ENCODE measurements at places on chromosomes 6 and 20. TPM values are rescaled to one million over a fixed set of nuclear protein-coding genes. Genes with fewer than 3 reads are reported as not detected.

TRIM40 gene
- polyA plus RNA-seq = not detected

SCUBE3 gene
- 44.7 TPM for polyA plus RNA-seq

ID1 gene
- polyA plus RNA-seq = 230 TPM

TMEM74B gene
- polyA plus RNA-seq = 6.5 TPM

FERMT1 gene
- 6.0 TPM for polyA plus RNA-seq

TMC2 gene
- polyA plus RNA-seq = 0.34 TPM

C20orf202 gene
- polyA plus RNA-seq = 0.41 TPM

MEP1A gene
- not detected for polyA plus RNA-seq

PAK1IP1 gene
- polyA plus RNA-seq = 19.3 TPM

BHLHE23 gene
- polyA plus RNA-seq = not detected

SULF2 gene
- polyA plus RNA-seq = 69.8 TPM

PPP1R14C gene
- 22.9 TPM for polyA plus RNA-seq

IRF4 gene
- polyA plus RNA-seq = 0.55 TPM

AVP gene
- 0.34 TPM for polyA plus RNA-seq

HAO1 gene
- polyA plus RNA-seq = not detected

ISM1 gene
- 4.4 TPM for polyA plus RNA-seq

PSORS1C1 gene
- polyA plus RNA-seq = 0.36 TPM

GRCh38 chr6:111843347-111844147 lies 29.7 kb downstream of the FYN start:
- DNase-seq = no peak

- DNase-seq = no peak
Measured at GRCh38 chr6:13787137-13787536, 27.2 kb downstream of the MCUR1 start.

DNA sequence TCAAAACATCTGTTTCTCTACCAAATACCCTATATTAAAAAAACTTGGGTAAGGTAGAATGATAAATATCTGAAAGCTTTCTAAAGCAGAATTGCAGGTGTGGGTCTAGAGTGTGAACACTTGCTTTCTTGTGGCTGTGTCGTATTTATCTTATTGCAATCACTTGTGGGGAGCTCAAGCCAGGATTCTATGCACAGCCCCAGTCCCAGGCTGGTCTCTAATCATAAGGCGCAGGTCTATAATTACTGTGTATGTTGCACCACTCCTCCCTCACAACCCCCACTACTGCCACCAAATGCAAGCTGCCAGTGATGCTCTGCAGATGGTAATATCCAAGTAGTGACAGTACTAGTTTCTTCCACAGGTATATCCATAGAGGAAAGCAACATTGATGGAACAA lies 2.2 kb upstream of the E2F3 start:
- no peak for DNase-seq

DNA sequence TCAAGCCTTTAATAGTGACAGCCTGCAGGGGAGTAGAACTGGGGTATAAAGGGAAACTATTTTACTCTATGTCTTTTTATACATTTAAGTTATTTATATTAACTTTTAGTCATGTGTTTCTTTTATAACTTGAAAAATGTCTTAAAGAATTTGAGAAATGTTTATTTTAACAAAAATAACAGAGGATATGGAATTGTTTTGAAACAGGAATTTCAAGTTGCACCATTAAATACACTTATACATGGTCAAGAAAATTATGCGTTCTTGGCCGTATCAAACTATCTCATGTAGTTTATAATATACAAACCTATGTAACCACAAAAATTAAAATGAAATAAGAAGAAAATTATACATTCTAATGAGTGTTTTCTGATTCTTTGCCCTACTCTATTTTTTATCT lies 282.7 kb downstream of the GRIK2 start:
- no peak for DNase-seq

- no peak for DNase-seq
Measured at GRCh38 chr20:44070139-44070900, 116.7 kb downstream of the JPH2 start.

DNA sequence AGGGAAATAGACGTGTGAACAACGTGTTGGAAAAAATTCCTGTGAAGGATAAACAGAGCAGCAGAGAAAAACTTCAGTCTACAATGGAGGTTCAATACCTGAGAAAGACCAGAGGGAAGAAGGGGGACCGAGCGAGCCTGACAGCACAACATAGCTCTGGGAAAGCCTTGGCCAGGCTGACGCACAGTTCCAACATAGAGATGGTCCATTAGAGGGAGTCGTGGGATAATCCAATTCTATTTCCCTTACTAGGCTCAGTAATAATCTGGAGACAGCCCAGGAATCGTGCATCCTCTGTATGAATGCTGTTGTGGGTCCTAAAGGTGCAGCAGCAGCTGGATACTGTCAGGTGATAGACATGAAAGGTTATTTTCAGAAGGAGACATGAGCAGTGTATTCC lies 370.8 kb upstream of the BTBD3 start:
- DNase-seq = no peak

GRCh38 chr6:156183678-156184077 lies 593.5 kb upstream of the ARID1B start:
- no peak for DNase-seq

DNA sequence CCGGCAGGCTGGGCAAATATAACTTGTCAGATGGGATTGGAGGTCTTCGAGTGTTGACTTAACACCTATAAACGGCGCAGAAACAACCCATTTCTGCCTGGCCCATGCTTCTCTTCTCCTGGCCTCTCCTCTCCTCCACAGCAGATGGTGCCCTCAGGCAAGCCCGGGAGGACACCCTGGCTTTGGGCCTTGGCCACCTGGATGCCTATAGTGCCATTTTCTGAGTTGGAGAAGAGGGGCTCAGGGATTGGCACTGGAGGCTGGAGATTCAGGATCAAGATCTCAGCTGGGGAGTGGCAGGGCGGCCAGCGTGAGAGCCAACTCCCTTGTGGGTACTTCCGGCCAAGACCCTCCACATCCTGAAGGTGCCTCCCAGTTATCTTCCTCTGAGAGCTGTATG lies 211.9 kb upstream of the PMEPA1 start:
- DNase-seq = no peak

- DNase-seq = no peak
Measured at GRCh38 chr20:23229989-23230388, 120.6 kb upstream of the NXT1 start.

DNA sequence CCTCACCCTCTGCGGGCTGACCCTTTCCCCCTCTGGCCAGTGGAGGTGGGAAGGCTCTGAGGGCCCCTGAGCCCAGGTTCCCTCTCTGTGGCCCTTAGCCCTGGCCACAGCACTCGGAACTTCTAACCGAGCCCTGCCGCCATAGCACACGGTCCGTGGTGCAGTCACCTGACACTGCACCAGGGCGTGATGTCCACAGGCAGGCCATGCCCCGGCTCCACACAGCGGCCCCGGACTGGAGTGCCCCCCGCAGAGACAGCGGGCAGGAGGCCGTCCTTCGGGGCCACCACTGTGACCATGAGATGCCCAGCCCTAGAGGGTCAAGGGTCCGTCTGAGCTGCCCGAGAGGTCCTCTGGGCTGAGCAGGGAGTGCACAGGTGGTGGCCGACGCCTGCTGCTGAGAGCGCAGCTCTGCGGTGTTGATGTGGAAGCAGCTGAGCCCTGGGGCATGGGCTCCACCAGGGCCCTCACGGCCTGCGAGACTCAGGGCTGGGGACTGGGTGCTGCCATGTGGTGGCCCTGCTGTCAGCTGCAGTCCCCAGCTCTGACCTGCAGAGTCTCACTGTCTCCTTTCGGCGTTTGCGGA lies 11.2 kb upstream of the BHLHE23 start:
- no peak for DNase-seq

DNA sequence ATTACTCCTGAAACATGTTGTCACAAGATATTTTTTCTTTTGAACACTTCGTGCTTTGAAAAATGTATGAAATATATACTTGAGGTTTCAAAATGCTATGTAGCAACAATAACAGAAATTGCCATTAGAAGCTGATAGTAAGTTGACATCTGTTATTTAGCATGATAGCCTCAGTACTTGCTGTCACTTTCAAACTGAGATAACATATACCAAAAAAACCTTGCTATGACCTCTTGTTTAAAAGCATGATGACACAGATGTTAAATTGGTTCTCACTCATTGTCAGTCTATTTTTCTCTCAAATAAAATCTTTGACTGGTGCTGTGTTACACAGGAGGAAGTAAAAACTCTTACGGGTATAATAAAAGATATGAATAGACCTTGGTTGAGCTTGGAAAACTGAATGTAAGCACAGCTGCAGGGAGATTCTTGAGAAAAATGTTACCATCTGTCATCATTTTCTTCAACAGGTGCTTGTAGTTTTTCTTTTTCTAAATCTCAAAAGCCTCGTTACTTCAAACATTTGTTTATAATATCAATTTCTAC lies 18.6 kb downstream of the MOXD1 start:
- no peak for DNase-seq

DNA sequence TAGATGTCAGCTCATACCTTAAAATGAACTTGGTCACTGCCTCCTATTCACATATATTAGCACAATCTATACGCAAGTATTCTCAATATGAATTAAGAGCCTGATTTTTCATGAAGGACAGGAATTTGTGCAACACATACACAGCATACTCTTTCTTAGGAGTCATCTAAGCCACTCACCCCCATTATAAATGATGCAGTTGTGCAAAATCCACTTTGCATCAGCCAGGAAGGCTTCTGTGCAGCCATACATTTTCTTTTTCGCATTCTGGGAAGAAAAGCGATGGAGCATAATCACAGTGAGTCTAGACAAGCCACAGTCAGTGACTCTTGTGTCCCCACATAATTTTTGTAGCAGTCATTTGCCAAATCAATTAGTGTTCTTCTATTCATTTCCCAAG lies 66.5 kb downstream of the ZMYND8 start:
- no peak for DNase-seq

GRCh38 chr6:30446259-30446658 lies 43.0 kb upstream of the HLA-E start:
- DNase-seq = no peak

DNA sequence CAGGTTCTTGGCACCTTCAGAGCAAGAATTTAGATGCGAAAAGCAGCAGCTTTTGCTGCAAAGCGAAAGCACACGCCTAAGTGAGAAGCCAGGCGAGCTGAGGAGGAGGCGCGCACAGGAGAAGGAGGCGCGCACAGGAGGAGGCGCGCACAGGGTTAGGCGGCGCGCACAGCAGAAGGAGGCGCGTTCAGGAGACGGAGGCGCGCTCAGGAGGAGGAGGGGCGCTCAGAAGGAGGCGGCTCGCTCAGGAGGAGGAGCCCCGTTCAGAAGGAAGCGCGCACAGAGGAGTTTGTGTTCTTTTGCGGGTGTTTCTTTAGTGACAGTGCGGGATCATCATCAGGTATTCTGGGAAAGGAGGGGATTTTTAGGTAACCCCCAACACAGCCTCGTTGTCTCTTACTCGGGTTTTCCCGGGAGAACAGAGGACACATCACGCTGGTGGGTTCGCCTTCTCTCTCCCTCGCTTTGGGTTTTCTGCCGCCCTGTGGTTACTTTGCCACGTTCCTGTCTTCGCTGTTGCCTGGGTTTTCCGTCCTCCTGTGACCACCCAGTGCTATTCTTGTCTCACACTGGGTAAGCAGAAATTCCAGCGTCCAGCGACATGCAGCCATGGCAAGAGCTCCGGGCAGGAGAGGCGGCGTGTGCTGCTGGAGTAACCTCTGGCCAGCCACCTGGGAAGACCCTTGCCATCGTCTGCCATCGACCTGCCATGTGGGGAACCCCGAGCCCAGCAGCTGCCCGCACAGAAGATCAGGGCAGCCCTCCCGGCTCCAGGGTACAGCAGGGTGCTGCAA lies 47.0 kb downstream of the WDR27 start:
- peak; percentile 67 for DNase-seq

DNA sequence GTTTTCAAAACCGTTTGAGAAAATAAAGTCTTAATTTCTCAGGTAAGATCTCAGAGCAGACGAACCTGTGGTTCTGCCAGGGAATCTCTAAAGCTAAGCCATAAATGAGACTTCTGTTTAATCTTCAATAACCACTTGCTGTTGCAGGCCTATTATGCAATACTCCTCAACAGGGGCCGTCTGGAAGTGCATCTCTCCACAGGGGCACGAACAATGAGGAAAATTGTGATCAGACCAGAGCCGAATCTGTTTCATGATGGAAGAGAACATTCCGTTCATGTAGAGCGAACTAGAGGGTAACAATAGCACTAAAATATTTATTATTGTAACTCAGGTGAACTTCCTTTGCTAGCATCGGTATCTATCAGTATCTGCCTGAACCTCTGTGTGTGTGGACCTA lies 223.7 kb downstream of the ARHGAP18 start:
- no peak for DNase-seq

GRCh38 chr20:58706975-58707681 lies 14.5 kb downstream of the NPEPL1 start:
- DNase-seq = no peak

DNA sequence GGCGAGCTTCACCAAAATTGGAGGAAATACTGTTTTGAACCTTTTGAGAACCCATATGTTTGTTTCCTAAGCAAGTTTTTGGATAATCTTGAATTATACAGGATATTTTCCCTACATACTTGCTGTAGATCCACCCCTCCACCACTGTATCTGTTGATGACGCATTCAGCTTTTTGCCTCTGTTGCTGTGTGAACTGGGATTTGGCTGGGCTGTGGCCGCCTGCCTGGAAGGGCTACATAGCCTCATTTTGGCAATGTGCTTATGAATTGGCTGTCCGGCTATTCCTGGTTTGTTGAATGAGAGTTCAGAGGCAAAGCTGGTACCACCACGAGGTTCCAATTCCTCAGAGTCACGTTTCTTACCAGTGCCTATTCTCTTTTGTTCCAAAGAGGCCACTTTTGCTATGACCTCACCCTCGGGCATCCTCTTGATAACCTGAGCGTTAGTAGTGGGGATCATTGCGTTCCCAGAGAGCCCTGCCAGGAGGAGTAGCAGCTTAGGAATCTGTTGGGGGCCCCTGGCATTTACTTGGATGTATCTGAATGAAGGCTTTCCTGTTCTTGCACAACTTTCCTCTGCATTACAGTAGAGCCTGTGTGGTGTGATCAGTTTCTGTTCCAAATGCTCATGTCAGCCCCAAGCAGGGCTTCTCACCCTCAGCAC lies 6.4 kb downstream of the FAM83D start:
- DNase-seq = no peak

DNA sequence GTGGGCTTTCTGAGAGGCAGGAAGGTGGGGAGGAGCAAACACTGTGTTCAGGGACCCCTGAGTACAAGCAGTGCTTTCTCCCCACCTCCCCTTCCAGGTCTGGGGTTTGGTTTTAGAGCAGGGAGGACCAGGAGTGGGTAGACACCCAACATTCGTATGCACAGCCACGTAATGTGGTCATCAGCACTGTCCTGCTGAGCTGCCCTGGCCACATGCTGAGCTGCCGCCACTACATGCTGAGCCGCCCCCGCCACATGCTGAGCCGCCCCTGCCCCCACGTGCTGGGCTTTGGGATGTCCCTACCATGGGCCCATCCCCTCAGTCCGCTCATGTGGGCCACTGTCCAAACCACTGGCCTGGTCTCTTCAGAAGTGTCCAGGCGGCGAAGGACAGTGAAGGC lies 214.9 kb upstream of the CST7 start:
- no peak for DNase-seq

GRCh38 chr20:43513931-43514647 lies 6.6 kb downstream of the L3MBTL1 start:
- DNase-seq = peak; percentile 99

GRCh38 chr6:2868637-2869036 lies 27.0 kb upstream of the SERPINB1 start:
- no peak for DNase-seq

GRCh38 chr20:39983655-39984054 lies 705.4 kb downstream of the MAFB start:
- DNase-seq = no peak

GRCh38 chr6:43052225-43052841 lies 1.3 kb downstream of the CUL7 start:
- no peak for DNase-seq

All from renal pelvis (tissue), 12 donors.